Activated CD8-positive, alpha-beta memory T cell treated with anti-CD3 and anti-CD28 coated beads for 4 hours (primary cell): ENCODE measurements at places on chromosomes 1 and 21.

GRCh38 chr1:151779852-151780251, 10.4 kb downstream of the TDRKH start:
- no peak for DNase-seq

DNA sequence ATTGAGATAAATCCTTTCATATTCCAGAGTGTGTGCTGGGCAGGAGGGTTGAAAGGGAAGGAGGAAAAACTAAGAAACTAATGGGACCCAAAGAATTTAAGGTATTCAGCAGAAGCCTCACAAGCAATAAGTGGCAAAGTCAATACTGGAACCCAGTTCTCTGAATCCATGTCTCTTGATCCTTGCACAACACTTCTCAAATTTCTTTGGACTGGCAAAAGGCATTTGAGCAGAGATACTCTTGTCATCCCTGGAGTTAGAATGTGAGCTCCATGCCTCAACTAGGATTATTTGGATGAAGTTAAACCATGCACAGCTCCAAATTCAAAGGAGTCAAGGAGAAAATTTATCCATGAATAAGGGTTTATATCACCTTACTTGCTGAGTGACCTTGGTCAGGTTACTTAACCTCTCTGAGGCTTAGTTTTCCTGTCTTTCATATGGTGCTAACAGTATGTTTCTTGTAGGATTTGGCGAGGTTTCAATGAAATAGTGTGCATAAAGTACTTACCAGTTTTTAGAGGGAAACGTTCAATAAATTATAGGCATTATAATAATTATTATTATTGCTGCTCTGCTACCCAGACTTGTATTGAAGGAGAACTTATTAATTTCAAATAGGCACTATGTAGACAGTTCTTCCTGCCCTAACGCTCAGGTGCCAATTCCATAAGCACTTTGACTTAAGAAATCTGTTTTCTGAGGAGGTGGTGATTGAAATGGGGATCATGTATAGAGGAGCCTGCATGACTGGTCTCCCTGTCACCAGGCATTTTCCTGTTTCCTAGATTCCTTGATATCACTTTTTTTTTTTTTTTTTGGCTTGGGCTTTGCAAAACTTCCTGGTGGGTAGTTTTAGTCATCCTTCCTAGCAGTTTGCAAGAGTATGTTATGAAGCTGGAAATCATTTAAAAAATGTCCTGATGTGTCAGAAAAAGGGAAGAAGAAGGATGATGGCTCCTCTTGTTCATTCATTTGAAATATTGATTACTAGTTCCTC, 125.0 kb upstream of the JUN start:
- DNase-seq: no peak

DNA sequence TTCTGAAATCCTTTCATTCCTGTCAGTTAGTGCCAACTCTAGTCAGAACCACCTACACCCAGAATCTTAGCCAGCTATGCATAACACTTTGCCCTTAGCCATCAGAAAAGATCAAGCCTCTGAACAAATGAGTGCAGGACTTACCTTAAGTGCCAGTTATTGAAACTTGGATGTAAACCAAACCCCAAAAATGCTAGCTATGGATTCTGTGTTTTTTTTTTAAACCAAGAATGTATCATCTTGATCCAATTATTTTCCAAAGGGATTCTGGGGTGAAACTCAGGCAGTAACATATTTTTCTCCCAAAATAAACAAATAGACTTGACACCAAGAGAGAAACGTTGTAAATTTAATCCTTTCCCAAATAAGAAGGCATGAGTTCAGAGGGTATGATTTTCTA, 538.6 kb upstream of the ADAMTS5 start:
- DNase-seq: no peak

- no peak for DNase-seq
These were observed 44.9 kb upstream of the EPHA8 start for GRCh38 chr1:22518379-22518778.

DNA sequence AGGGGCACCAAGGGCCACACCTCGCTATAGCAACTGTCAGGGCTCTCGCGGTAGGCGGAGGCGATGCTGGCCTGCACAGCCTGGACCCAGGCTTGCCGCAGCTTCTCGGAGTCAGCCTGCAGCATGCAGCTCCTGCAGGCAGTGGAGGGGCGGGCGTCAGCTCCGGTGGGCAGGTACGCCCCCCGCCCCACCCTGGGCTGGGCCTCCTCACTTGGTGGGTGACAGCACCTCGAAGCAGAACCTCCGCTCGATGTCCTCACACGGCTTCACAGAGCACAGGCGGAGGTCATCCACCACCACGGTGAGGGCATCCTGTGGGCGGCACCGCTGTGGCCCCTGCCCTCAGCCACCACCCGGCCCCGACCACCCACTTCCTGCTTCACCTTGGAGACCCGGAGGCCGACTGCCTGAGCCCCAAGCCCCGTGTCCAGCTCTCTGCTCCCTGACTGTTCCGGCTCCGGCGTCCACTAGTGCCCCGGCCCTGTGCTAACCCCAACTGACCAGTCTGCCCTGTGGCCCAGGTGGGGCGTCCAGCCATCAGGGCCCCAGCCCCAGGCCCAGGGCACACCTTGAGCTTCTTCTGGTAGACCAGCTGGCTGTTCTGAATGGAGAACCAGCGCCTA, 9.8 kb downstream of the ACAP3 start:
- DNase-seq: no peak

DNA sequence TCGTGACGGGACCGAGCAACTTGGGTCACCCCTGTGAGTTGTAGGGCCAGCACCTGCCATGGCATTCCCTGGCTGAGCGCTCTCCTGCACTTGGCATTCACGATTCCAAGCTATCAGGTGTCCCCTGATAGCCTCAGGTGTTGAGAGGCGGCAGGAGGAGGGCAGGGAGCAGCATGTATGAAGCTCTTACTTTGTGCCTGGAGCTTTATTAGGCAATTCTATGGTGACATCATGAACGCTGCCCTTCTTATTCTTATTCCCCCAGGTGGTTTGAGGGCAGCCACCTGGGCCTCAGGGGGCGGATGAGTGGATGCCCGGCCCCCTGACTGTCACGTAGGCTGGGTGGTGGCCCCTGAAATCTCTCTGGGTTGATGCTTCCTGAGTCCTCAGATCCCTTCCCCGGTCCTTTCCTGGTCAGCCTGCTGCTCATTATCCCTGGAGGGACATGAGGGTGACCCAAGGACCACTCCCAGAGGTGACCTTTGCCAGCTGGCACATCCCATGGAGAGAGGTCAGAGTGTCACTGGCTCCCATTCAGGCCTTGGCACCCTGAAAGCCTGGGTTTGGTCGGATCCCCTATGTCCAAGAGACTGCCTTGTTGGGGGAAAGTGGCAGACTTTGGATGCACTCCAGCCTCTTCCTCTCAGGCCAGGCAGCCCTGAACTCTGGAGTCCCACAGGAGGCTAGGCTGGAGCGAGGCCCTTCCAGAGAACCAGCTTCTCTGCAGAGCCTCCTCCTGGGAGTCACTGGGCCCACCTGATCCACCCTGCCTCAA, 51.9 kb downstream of the SPSB1 start:
- DNase-seq: no peak

DNA sequence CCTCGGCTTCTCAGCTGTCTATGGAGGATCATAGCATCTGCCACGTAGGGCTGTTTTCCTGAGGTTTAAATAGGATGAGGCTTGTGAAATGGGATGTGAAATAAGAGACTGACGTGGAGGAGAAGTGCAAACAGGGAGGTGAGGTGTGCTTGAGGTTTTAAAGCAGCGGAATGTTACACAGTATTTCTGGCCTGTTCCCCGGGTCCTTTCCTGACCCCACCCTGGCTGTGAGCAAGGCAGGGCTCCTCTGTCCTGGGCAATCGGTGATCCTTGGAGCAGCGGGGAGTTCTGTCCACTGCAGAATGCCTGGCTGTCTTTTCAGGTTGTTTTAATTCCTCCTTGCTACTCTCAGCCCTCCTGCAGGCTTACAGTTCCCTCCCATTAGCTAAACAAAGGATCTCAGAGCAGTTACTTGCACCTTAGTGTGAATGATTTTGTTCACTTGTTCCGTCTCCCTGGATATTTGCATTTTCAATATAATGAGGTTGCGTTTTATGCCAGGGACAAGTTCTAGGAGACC, 38.6 kb downstream of the LHX4 start:
- no peak for DNase-seq

DNA sequence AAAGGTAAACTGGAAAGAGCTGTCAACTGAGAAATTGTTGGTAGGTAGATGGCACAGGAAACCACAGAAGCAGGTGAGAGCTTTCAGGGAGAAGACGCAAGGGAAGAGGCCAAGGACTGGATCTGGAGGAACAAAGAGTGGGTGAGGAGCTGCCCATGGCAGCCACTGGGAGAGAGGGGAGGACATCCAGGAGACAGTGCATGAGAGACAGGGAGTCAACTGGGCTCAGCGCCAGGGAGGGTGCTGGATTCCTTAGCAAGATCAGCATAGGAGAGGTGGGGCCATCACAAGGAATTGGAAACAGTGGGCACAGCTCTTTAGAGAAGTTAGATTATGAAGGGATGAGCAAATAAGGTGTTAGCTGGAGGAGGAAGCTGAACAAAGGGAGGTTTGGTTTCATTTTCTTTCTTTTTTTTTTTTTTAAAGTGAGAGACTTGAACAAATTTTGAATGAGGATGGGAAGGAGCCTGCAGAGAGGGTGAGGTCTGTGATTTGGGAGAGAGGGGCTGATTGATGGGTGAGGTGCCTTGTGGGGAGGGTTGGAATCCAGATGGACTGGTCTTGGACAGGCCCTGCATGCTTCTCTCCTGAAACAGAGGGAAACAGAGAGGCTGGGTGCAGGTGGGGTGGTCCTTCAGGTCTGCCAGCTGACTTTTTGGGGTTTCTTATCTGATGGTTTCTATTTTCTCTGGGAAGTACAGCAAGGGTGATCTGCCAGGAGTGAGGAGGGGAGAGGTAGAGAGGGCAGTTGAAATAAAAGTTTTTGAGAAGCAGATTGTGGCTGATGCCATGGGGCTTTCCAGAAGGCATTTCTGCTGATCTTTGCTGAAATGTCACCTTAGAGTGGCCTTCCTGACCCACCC, 5.4 kb downstream of the CYP4B1 start:
- no peak for DNase-seq

- DNase-seq: no peak
These were observed 55.4 kb upstream of the CCDC190 start for GRCh38 chr1:162916407-162916806.

- no peak for DNase-seq
These were observed 3.9 kb downstream of the CNTN2 start for GRCh38 chr1:205046870-205047269.

- DNase-seq: no peak
These were observed 84.7 kb downstream of the TRIM11 start for GRCh38 chr1:228321895-228322294.

DNA sequence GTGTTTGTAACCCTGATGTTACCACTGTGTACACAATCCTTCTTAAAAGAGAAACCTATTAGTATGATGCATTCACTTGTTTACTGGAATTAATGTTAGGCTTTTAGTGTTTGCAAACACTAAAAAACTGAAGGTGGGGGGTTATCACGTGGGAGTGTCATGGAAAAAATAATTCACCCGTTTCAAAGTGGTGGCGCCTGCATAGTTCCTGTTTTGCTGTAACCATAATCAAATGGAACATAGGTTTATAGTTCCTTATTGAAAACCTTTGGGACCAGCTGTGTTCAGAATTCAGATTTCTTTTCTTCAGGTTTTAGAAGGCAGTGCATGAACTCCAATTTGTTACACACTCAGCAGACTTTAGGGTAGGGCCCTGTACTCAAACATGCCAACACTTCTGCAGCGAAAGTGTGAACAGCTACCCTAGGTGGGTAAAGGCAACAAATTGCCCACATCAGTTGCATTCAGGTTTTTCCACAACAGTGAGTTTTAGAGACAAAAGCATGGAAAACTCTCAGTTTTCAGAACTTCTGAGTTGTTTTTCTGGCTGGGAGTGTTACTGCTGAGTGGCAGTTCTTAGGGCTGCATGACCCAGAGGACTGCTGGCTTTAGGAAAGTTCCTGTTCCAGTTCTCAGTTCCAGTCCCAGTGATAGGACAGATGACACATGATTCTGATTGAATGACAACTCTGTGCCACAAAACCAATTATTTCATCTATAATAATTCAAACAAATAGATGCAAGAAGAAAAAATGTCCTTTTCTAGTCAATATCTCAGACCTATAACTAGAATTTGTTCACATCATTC, 29.1 kb upstream of the IVNS1ABP start:
- DNase-seq: no peak

DNA sequence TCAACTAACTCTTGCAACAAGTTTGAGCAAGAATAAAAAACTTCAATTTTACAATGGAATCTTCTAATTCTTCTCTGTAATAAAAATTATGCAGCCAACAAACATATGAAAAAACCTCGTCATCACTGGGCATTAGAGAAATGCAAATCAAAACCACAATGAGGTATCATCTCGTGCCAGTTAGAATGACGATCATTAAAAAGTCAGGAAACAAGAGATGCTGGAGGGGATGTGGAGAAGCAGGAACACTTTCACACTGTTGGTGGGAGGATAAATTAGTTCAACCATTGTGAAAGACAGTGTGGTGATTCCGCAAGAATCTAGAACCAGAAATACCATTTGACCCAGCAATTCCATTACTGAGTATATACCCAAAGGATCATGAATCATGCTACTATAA, 327.5 kb upstream of the LYPLAL1 start:
- no peak for DNase-seq

DNA sequence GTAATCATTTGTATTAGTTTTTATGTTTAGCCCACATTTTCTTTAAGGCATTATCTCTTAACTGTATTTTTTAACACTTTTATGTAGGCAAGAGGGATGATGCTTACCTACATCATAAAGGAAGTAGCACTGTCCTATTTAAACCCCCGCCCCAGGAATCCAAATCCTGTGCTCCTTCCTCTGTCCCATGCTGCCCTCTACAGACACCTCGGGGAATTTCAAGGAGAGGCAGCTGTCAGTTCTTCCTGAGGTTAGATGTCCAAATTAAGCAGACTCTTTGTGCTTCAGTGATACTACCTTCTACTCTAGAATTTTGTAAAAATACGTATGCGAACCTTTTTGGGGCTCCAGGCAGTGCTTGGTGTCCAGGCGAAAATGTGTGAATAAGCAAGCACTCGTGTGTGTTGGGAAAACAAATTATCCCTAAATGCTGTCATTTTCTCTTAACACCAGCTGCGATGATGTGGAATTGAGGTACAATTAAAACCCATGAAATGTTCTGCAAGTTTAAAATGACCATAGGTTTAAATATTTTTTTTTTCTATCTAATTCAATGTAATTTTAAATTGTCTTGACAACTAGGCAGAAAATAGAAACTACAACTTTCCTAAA, 19.2 kb downstream of the CRCT1 start:
- DNase-seq: no peak
